ENCODE measurements at places on chromosomes 1 and 21. TPM values are rescaled to one million over a fixed set of nuclear protein-coding genes. Genes with fewer than 3 reads are reported as not detected.

GRCh38 chr1:8031176-8031785, 5.2 kb upstream of the ERRFI1 start:
- H3K27ac ChIP-seq = peak overlapping the region; percentile 100
- H3K36me3 ChIP-seq = no peaks in the 10 kb centered on the region
- peaks cover 42% of the 10 kb centered on the region for H3K4me1 ChIP-seq
- H3K27me3 ChIP-seq = no peaks in the 10 kb centered on the region

DNA sequence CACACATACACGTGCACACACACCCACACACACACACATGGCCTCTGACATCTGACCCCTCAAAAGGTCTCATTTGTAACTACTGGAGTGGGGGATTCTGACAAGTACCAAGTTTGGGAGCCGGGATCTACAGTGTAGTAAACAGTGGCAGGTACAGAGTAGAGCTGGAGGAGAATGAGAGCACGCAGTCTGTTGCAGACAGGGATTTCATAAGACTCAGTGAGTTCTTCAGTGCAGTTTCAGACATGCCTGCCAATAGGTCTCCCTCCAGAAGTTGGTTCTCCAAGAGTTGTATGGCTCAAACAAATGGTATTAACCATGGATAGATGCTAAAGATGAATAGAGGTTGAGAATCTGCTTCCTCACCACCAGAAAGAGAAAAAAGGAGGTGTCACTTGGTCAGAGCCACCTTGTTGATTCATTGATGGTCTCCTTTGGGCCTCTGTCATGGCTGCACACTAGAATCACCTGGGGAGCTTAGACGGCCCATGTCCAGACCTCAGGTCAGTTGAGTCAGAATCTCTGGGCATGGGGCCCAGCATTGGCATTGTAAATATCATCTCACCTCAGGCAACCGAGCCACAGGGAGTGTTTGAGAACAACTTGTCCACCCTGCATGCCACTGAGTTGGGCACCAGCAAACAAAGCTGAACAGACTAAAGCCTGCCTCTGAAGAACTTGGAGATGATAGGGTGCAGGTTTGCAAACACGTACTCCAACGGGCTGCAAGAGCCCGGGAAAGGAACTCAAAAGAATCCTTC, 122.1 kb downstream of the EDEM3 start:
- peak; percentile 58 for DNase-seq
- no peaks in the 10 kb centered on the region for H3K36me3 ChIP-seq
- H3K4me1 ChIP-seq = peaks cover 12% of the 10 kb centered on the region
- H3K4me3 ChIP-seq = no peak overlapping the region

DNA sequence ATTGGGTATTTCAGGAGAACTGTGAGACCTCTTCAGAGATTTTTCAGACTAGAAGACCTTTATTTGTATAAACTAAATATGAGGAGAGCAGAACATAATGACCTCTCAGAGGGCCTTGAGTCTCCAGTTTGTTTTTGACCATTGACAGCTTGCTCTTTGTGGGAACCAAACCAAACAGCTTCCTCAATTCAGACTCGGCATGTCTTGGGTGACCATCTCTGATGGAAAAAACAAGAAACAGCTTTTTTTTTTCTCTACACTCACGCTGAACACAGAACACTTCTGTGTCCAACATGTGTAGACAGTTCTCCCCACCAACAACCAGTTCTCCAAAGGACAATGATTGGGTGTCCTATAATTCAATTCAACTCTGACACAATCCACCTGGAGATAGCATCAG, 11.5 kb downstream of the ATP1A4 start:
- no peak overlapping the region for H3K27ac ChIP-seq
- H3K4me1 ChIP-seq = peaks cover 7% of the 10 kb centered on the region
- DNase-seq = no peak
- no peak overlapping the region for H3K4me3 ChIP-seq
- H3K27me3 ChIP-seq = no peaks in the 10 kb centered on the region

DNA sequence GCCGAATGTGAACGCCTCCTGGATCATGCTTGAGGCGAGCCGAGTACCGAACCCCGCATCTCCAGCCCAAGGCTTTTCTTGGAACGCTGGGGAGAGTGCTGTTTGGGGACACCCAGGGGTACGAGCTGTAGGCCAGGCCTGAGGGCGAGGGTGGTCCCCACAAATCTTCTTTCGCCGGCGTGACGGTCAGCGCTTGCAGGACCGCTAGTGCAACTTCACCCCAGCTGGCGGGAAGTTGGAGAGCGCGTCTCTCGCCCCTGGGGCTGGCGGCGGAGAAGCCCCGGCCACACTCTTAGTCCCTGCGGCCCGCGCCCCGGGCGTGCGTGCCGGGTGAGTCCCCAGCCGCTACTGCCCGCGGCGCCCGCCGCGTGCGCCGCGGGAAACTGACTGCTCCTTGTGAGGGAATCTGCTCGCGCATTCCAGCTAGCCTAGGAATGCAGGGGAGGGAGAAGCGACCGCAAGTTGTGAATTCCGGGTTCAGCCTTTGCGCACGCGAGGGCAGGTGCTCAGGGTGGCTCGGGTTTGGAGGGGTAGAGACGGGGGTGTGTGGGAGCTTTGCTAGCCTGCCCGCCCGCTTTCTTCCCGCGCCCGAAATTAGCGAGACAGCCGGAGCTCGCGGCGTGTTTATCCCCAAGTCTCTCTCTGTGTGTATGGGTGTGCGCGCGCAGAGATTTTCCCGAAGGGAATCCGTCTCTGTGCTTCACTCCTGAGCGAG, 884 bp downstream of the LHX4 start:
- no peak for DNase-seq
- no peak overlapping the region for H3K4me3 ChIP-seq
- H3K4me1 ChIP-seq = peaks cover 59% of the 10 kb centered on the region
- no peaks in the 10 kb centered on the region for H3K27me3 ChIP-seq
- H3K27ac ChIP-seq = no peak overlapping the region
- no peaks in the 10 kb centered on the region for H3K36me3 ChIP-seq

- H3K27me3 ChIP-seq = no peaks in the 10 kb centered on the region
- H3K4me1 ChIP-seq = peaks cover 68% of the 10 kb centered on the region
- no peaks in the 10 kb centered on the region for H3K36me3 ChIP-seq
- no peak overlapping the region for H3K4me3 ChIP-seq
- DNase-seq = no peak
These were observed 1.6 kb downstream of the SLC19A2 start for GRCh38 chr1:169484101-169484500.

DNA sequence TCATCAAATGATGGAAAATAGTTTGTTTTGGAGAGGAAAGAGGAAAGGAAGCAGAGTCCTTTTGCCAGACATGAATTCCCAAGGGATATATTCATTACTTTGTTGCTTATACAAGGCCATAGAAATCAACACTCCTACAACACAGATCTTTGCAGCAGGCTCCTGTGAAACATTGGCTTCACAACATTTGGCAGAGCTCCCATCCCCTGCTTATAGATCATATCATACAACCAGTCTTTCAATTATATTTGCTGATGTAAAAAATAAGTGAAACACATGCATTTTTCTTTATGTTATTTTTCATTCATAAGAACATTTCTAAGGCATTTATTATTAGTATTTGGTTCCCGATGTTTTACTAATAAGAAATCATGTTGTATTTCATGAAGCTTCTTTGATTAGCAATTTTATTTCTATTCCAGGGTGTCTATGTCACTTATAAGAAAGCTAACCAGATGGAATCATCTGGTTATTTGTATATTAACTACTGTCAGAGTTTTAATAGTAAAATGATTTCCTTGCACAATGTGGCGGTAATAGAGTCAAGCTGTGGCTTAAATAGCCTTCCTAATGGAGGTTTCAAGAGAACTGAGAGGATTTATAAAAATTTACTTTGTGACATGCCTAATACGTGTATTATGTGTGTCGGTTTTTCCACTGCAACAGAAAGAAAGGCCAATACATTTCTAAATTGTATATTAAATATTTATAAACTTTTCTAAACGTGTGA, 470.3 kb upstream of the NCAM2 start:
- no peak overlapping the region for H3K4me3 ChIP-seq
- DNase-seq = no peak
- H3K36me3 ChIP-seq = no peaks in the 10 kb centered on the region
- H3K4me1 ChIP-seq = no peaks in the 10 kb centered on the region
- H3K27me3 ChIP-seq = no peaks in the 10 kb centered on the region

- no peak overlapping the region for H3K27ac ChIP-seq
- no peaks in the 10 kb centered on the region for H3K4me1 ChIP-seq
- H3K36me3 ChIP-seq = no peaks in the 10 kb centered on the region
- no peaks in the 10 kb centered on the region for H3K27me3 ChIP-seq
- no peak for DNase-seq
These were observed 44.9 kb downstream of the TRAF5 start for GRCh38 chr1:211371406-211372105.

- H3K4me3 ChIP-seq = no peak overlapping the region
- H3K27ac ChIP-seq = no peak overlapping the region
- H3K4me1 ChIP-seq = no peaks in the 10 kb centered on the region
- no peaks in the 10 kb centered on the region for H3K36me3 ChIP-seq
- H3K27me3 ChIP-seq = no peaks in the 10 kb centered on the region
These were observed 13.0 kb downstream of the RGS1 start for GRCh38 chr1:192588546-192588945.

DNA sequence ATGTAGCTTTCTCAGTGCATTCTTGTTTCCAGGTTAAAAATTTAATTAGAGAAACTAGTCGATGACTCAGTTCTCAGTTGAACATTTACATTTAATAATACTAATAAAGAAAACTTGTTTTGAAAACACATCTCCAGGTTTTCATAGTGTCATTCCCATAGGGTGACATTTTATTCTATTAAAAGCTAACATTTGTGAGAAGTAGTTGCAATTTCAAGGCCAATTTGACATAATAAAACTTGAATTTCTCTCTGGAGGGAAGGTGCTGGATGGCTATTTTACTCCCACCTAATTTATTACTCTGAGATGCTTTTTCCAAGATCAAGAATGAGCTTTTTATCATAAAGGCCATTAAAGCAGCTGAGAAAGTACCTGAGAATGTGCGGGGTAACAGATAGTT, 16.6 kb downstream of the HUNK start:
- DNase-seq = no peak
- H3K4me3 ChIP-seq = no peak overlapping the region
- no peaks in the 10 kb centered on the region for H3K36me3 ChIP-seq
- H3K4me1 ChIP-seq = peaks cover 67% of the 10 kb centered on the region
- H3K27me3 ChIP-seq = no peaks in the 10 kb centered on the region

DNA sequence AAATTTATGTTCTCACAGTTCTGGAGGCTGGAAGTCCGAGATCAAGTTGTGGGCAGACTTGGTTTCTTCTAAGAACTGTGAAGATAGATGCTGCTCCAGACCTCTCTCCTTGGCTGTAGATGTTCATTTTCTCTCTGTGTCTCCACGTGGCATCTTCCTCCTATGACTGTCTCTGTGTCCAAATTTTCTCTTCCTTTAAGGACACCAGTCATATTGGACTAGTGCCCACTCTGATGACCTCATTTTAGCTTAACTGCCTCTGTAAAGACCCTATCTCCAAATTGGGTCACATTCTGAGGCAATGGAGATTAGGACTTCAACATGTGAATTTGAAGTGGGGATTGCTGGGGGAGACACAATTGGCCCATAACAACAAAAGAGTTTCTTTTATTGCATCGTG, 125.3 kb upstream of the ETS2 start:
- H3K36me3 ChIP-seq = no peaks in the 10 kb centered on the region
- no peak overlapping the region for H3K4me3 ChIP-seq
- no peaks in the 10 kb centered on the region for H3K4me1 ChIP-seq
- H3K27me3 ChIP-seq = peaks cover 8% of the 10 kb centered on the region
- no peak for DNase-seq
- H3K27ac ChIP-seq = no peak overlapping the region

- no peaks in the 10 kb centered on the region for H3K36me3 ChIP-seq
- H3K27ac ChIP-seq = no peak overlapping the region
- H3K4me1 ChIP-seq = peaks cover 15% of the 10 kb centered on the region
- no peak for DNase-seq
- no peak overlapping the region for H3K4me3 ChIP-seq
These were observed 236.8 kb upstream of the FMN2 start for GRCh38 chr1:239854922-239855321.

DNA sequence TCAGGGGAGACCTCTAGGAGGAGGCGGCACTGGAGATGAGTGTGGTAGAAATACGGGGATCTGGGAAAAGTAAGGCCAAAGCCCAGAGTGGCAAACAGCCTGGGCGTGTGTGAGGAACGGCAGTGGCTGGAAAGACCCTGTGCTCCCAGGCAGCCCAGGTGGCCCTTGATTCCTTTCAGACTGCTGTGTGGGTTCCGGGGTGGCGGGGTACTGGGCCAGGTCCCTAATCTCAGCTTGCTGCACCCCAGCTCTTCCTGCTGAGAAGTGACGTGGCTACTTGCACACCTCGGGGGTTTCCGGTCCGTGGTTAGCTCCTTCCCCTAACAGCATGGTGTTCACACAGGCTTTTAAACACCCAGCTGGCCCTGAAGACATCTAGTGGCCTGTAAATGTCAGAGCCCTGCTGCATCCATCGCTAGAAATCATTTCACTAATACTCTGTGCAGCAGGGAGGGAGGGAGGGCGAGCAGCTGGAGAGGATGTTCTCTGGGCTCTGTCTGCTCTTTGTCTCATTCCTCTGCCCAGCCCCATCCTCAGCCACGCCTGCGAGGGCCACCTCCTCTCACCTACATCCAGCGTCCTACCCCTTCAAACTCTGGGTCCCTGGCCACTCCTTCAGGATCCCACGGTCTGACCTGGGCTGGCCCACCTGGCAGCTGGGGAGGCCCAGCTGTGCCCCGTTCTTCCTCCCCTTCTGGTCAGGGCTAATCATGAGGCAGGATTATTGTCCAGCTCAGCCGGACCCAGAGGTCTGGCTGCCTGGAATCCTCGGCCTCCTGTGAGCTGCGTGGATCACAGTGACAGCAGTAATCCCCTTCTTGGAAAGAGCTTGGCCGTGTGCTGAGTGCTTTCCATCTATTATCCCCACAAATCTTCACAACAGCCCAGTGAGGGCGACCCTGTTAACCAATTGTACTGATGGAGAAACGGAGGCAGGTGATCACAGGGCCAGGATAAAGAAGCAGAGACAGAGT, 7.2 kb downstream of the ZDHHC18 start:
- peaks cover 17% of the 10 kb centered on the region for H3K4me1 ChIP-seq
- no peak overlapping the region for H3K4me3 ChIP-seq
- no peaks in the 10 kb centered on the region for H3K27me3 ChIP-seq
- H3K36me3 ChIP-seq = peaks cover 12% of the 10 kb centered on the region
- H3K27ac ChIP-seq = no peak overlapping the region

DNA sequence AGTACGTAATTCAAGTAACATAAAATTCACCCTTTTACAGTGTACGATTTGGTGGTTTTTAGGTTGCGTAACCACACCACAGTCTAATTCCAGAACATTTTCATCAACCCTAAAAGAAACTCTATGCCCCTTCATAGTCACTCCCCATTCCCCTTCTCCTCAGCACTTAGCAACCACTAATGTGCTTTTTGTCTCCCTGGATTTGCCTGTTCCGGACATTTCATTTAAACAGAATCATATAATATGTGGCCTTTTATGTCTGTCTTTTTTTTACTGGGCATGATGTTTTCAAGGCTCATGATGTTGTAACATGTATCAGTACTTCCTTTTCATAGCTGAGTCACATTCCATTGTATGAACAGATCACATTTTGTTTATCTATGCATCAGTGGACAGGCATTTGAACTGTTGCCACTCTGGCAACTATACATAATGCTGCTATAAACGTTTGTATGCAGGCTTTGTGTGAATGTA, 20.8 kb downstream of the OBSCN start:
- no peaks in the 10 kb centered on the region for H3K27me3 ChIP-seq
- H3K4me3 ChIP-seq = no peak overlapping the region
- H3K36me3 ChIP-seq = no peaks in the 10 kb centered on the region
- no peaks in the 10 kb centered on the region for H3K4me1 ChIP-seq
- no peak for DNase-seq
- no peak overlapping the region for H3K27ac ChIP-seq

The LRRIQ3 gene
- total RNA-seq = 0.26 TPM

The SPRR5 gene
- not detected for total RNA-seq

The ARHGEF10L gene
- total RNA-seq = 81.4 TPM

The GUK1 gene
- total RNA-seq = 210 TPM

The SRGAP2 gene
- 23.6 TPM for total RNA-seq

The NBPF6 gene
- total RNA-seq = not detected

The CAMTA1 gene
- total RNA-seq = 36.3 TPM

The DCST2 gene
- total RNA-seq = 1.8 TPM
